ENCODE measurements at places on chromosomes 11 and 22. TPM values are rescaled to one million over a fixed set of nuclear protein-coding genes. Genes with fewer than 3 reads are reported as not detected.

DNA sequence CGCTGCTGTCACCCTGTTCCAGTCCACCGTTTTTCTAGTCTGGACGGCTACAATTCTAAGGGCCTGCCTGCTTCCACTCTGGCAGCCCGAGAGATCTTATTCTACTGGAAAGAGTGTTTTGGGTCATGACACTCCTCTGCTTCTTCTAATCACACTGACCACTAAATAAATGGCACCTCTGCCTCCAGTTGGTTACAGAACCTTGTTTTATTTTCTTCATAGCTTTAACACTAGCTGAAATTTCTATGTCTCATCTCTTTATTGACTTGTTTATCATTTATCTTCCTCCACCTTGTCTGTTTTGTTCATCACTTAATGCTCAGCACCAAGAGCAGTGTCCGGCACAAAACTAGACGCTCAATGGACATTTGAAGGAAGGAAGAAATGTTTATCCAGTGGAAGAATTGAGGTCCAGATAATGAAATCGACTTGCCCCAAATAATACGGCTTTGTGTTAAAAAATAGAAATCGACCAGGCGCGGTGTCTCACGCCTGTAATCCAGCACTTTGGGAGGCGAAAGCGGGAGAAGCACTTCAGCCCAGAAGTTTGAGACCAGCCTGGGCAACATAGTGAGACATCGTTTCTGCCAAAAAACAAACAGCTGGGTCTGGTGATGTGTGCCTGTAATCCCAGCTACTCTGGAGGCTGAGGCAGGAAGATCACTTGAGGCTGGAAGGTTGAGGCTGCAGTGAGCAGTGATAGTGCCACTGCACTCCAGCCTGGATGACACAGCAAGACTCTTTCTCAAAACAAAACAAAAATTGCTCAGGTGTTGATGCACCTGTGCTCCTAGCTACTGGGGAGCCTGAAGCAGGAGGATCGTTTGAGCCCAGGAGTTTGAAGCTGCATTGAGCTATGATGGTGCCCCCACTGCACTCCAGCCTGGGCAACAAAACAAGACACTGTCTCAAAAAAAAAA lies 693 bp upstream of the PRR14L start:
- peaks cover 41% of the 10 kb centered on the region for H3K4me1 ChIP-seq
- DNase-seq = no peak
- H3K27ac ChIP-seq = no peak overlapping the region
- peak overlapping the region; percentile 95 for H3K4me3 ChIP-seq

DNA sequence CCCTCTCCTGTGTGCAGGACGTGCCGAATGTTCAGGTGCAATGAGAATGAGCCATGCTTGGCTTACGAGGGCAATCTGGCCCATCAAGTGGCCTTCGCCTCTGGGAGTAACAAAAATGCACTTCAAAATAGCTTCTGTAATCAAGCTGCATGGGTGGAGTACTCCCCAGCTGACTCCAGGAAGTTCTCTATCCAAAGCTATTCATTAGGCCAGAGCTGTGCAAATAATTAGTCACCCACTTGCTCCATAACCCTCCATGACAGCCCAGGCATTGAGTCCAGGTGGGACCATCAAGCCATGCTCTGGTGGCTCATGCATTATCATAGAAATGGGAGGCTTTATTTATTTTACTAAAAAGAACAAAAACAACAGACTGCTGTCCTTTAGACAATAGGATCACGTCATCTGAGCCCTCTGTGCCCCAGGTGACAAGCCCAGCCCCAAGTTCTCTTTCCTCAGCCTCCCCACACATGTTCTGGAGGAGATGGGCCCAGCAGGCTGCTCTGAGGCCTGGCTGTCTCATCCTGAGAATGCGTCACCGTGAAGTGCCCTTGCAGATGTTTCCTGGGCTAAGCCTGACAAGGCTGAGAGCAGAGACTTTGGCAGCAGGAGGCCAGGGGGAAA lies 244.7 kb downstream of the ETS1 start:
- no peak for DNase-seq
- no peak overlapping the region for H3K27ac ChIP-seq
- no peaks in the 10 kb centered on the region for H3K36me3 ChIP-seq
- no peak overlapping the region for H3K4me3 ChIP-seq
- H3K27me3 ChIP-seq = no peaks in the 10 kb centered on the region

GRCh38 chr22:42596863-42597530 lies 17.7 kb downstream of the POLDIP3 start:
- no peaks in the 10 kb centered on the region for H3K27me3 ChIP-seq
- no peak overlapping the region for H3K4me3 ChIP-seq
- H3K36me3 ChIP-seq = peaks cover 59% of the 10 kb centered on the region
- H3K27ac ChIP-seq = no peak overlapping the region
- no peak for DNase-seq

- no peak overlapping the region for H3K27ac ChIP-seq
- DNase-seq = no peak
- H3K4me1 ChIP-seq = peaks cover 13% of the 10 kb centered on the region
- no peak overlapping the region for H3K4me3 ChIP-seq
- H3K36me3 ChIP-seq = no peaks in the 10 kb centered on the region
These were observed 111.7 kb upstream of the RASSF10 start for GRCh38 chr11:12897390-12897789.

DNA sequence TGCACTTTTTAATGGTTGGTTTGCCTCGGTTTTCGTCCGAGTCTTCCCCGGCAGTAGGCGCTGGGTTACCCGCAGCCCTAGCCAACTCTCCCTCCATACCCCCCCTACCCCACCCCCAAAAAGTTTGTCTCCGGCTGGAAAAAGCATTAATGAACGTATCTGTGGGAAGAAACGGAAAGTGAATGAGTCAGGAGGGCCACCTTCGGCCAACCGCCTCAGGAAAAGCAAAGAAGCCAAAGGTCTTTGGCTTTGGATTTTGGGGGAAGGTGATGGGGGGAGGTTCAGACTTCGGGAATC lies 508 bp upstream of the FLI1 start:
- peak overlapping the region; percentile 81 for H3K4me3 ChIP-seq
- peaks cover 36% of the 10 kb centered on the region for H3K4me1 ChIP-seq
- H3K27me3 ChIP-seq = peaks cover 100% of the 10 kb centered on the region
- DNase-seq = peak; percentile 62

DNA sequence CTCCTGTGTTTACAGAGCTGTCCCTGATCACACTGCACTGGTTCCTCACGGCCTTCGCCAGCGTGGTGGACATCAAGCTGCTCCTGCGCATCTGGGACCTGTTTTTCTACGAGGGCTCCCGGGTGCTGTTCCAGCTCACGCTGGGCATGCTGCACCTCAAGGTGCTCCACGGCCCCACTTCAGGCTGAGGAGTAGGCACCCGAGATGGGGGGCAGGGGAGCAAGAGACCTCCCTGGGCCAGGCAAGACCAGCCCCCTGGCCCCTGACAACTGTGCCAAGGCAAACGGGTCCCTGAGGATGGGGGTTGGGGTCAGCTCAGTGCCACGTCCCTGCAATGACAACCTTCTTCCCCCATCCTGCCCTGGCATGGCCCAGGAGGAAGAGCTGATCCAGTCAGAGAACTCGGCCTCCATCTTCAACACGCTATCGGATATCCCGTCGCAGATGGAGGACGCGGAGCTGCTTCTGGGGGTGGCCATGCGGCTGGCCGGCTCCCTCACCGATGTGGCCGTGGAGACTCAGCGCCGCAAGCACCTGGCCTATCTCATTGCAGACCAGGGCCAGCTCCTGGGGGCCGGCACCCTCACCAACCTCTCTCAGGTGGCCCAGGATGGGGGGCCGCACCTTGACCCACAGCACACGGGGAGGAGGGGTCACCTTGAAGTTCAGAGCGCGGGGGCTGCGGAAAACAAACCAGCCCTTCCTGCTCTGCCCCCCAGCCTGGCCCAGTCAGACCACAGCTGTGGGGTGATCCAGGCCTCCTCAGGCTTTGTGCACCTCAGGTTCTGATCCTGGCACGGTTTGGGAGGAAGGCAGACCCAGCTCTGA lies 35.9 kb downstream of the SGSM3 start:
- H3K36me3 ChIP-seq = peaks cover 7% of the 10 kb centered on the region
- H3K4me1 ChIP-seq = no peaks in the 10 kb centered on the region
- H3K27ac ChIP-seq = no peak overlapping the region
- H3K4me3 ChIP-seq = no peak overlapping the region
- no peak for DNase-seq

DNA sequence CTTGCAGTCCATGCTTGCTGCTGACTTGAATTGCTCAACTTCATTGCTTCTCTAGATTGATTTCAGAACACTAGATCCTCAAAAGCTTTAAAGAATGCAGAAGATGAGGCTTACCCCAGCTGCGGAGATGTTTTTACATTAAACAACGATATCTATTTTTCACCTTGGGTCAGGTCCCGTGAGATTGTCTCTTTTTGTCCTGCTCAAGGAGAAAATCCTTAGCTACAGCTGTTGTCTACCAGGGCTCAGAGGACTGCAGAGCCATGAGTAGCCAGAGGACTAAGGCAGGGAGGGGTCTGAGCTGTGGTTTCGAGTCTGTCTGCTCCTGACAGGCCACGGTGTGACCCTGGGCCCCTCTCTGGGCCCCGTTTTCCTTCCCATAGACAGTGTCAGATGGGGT lies 51.4 kb downstream of the PKNOX2 start:
- H3K27me3 ChIP-seq = no peaks in the 10 kb centered on the region
- no peak for DNase-seq
- no peaks in the 10 kb centered on the region for H3K36me3 ChIP-seq
- H3K27ac ChIP-seq = no peak overlapping the region
- H3K4me1 ChIP-seq = peaks cover 20% of the 10 kb centered on the region

DNA sequence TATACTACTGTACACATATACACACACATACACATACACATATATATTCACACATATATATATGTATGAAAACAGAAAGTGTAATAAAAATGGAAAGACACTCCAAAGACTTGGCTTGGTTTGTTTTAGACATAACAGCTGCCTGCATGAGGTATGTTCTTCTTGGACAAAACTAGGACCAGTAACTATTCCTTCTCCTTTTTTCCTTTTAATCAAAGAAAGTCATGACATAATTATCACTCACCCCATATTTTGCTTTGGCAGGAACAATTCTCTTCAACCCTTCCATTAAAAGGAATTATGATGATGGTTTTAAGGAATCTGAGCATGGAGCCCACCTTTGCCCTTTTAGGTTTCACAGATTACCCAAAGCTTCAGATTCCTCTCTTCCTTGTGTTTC lies at the start of gene OR5D14:
Gene OR5D14 (plus strand): TSS at position 301 of the 400 bp plus-strand sequence. CDS start 0 bp downstream, at position 301.
- H3K4me1 ChIP-seq = no peaks in the 10 kb centered on the region
- DNase-seq = no peak
- H3K36me3 ChIP-seq = no peaks in the 10 kb centered on the region
- H3K4me3 ChIP-seq = no peak within 1 kb of the TSS
- no peaks in the 10 kb centered on the region for H3K27me3 ChIP-seq

- no peak for DNase-seq
- H3K4me1 ChIP-seq = peaks cover 14% of the 10 kb centered on the region
- H3K27ac ChIP-seq = no peak overlapping the region
- peaks cover 14% of the 10 kb centered on the region for H3K27me3 ChIP-seq
These were observed 4.2 kb downstream of the RAB3IL1 start for GRCh38 chr11:61912991-61913698.

DNA sequence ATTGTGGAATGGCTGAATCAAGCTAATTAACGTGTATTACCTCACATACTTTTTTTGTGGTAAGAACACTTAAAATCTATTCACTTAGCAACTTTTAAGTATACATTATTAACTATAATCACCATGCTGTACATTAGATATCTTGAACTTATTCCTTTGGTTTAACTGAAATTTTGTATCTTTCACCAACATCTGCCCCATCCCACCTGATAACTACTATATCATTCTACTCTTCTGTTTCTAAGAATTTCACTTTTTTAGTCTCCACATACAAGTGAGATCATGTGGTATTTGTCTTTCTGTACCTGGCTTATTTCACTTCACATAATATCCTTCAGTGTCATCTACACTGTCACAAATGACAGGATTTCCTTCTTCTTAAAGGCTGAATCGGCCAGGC lies 17.1 kb upstream of the VWA5A start:
- H3K36me3 ChIP-seq = no peaks in the 10 kb centered on the region
- no peak overlapping the region for H3K27ac ChIP-seq
- H3K4me3 ChIP-seq = no peak overlapping the region
- no peak for DNase-seq
- H3K4me1 ChIP-seq = peaks cover 10% of the 10 kb centered on the region
- H3K27me3 ChIP-seq = no peaks in the 10 kb centered on the region

The DSCAML1 gene
- 0.17 TPM for total RNA-seq

The SLC6A5 gene
- not detected for total RNA-seq

The HTR3A gene
- 8.1 TPM for total RNA-seq

The SPATA19 gene
- not detected for total RNA-seq

Data from GM23338 (cell line).